ENCODE measurements at places on chromosomes 7 and 10. TPM values are rescaled to one million over a fixed set of nuclear protein-coding genes. Genes with fewer than 3 reads are reported as not detected.

EPO gene
- 0.20 TPM for polyA plus RNA-seq

BICC1 gene
- polyA plus RNA-seq = 98.1 TPM

TMUB1 gene
- polyA plus RNA-seq = 19.7 TPM

KAZALD1 gene
- polyA plus RNA-seq = 8.2 TPM

CDK14 gene
- polyA plus RNA-seq = 38.6 TPM

C10orf105 gene
- polyA plus RNA-seq = 0.18 TPM

DNA sequence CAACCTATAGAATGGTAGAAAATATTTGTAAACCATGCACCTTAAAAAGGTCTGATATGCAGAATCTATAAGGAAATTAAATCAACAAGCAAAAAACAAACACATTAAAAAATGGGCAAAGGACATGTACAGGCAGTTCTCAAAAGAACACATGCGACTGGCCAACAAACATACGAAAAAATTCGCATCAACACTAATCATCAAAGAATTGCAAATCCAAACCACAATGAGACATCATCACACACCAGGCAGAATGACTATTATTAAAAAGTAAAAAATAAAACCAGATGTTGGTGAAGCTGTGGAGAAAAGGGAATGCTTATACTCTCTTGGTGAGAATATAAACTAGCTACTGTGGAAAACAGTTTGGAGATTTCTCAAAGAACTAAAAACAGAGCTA is 33.2 kb downstream of the TMEM229A start:
- DNase-seq = no peak

- no peak for DNase-seq
Measured at GRCh38 chr7:299628-300027, 9.7 kb downstream of the FOXL3 start.

DNA sequence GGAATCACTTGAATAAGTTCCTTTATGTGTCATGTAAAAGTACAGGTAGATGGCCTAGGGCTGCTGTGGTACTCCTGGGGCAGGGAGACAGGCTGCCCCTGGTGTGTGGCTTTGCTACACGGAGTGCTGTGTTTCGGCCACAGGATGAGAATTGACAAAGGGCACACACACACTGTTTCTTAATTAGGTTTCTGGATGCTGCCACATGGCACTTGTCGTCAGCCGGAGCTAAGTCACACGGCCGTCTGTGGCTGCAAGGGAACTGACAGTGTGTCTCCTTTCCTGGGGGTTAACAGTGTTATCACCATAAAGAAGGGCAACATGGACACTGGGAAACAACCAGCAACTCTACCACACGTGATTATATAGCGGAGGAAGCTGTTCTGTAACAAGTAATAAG is 55.7 kb upstream of the CREB5 start:
- DNase-seq = no peak

DNA sequence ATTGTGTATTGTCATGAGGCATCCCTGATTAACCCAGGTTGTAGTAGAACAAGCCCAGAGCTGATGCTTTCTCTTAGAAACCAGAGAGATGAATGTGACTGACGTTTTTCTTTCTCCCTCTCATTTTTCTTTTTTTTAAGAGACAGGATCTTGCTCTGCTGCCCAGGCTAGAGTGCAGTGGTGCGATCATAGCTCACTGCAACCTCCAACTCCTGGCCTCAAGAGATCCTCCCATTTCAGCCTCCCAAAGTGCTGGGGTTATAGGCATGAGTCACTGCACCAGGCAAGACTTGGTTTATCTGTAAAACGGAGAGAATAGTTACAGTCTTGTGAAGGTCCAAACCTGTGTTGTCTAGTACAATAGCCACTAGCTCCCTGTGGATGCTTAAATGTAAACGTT is 5.4 kb downstream of the LMTK2 start:
- DNase-seq = no peak

GRCh38 chr10:107425931-107426553 is 261.5 kb upstream of the SORCS1 start:
- no peak for DNase-seq

DNA sequence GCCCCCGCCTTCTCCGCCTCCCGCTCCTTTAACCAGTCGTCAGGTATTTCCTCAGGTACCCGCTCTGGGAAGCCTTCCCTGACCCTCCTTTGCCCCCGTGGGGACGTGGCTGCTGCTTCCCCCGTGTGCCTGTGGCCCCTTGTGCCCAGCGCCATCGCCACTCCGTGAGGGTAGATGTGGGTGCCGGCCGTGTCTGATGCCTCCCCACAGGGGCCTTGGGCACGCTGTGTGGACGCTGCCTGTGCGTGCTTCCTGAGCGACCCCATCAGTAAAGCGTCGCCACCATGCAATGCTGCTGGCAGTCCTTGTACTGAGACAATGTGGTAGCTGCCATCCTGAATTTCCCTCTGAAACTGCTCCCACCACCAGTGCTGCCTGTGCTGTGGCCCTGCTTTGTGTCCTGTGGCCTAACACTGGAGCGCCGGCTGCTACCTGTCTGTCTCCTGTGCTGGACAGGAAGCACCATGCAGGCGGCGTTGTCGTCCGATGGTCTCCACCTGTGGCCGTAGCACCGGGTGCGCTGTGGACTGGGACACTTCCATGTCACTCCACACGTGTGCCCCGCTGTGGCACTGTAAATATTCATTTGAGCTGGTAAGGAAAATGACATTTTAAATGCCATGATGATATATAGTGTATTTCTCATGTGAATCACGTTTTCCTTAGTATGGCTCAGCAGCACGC is 213.8 kb downstream of the MGMT start:
- DNase-seq = no peak

DNA sequence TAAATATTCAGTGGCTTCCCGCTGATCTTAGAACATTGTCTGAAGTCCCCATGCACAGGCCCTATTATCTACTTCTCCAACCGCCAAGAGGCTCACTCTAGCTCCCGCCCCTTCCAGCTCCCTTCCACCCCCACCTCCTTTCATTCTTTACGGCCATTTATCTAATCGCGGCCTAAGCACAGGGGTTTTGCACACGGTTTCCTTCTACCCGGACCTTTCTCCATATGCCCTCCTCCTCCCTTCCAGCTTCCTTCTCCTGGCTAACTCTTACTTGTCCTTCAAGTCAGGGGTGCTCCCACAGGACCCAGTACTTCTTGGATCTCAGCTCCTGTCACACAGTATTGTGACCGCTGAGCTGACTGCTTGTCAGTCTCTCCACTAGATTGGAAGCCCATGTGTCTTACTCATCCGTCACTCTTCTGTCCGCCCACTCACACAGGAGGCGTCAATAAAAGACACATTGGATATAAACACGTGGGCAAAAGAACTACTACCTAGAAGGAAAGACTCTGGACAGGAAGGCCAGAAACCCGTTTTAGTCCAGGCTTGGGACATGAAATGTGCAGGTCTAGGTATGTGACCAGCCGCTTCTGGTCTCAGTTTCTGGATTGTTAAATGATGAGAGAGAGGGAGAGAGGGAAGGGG is 20.2 kb upstream of the HPS1 start:
- DNase-seq = no peak

DNA sequence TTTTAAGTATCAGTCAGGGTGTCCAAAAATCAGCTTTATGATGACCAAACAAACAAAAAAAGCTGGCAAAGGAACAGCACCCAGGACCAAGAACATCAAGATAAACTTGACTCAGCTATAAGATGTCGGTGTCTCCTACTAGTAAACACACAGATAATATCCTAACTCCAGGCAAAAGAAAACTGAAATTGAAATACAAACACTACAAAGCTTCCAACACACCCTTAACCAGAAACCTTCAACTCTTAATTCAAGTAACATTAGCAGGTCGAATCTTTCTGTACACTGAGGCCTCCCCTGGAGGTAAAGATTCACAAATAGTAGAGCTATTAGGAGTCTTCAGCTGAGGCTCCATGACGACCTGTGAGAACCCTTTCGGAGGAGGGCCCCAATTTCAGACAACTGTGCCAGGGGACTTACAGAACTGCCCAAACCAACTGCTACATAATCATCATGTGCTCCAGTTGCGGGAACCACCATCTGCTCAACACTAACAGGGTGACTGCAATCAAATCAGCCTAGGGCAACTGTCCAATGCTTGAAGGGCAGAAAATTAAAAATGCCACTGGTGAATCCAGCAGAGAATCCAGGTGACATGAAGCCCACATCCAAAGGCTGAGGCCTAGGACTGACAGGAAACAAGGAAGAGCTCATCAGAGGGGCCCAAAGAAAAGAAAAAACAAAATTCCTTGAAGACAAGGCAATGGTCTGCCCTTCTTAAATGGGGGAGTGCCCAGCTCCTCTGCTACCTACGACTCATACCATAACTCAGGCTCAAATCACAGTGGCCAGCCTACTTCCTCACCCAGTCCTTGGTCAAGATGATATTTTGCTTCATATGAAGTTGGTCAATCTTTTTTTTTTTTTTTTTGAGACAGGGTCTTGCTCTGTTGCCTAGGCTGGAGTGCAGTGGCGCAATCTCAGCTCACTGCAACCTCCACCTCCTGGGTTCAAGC is 20.0 kb downstream of the XPNPEP1 start:
- DNase-seq = no peak

All from left kidney (tissue), 8 donors.